ENCODE measurements at places on chromosomes 3 and 15.

DNA sequence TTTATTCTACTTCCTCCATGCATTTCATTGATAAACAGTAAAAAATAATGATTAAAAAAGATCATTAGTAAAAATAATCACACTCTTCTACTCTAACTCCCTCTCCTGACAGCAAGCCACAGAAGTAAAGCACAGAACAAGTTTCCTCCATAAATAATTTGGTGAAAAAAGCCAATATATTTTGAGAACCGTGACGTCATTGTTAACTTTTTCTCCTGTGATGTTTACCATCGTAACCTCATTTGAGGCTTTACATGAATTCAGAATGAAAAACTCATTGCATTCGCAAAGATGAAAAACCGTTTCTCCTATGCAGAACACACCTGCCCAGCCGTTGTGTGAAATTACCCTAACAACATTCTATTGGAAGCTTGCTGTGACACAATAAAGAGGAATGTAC is 120.7 kb downstream of the NSUN3 start:
- DNase-seq: no peak

- DNase-seq: no peak
Measured at GRCh38 chr3:65443739-65444446, 594.8 kb downstream of the MAGI1 start.

DNA sequence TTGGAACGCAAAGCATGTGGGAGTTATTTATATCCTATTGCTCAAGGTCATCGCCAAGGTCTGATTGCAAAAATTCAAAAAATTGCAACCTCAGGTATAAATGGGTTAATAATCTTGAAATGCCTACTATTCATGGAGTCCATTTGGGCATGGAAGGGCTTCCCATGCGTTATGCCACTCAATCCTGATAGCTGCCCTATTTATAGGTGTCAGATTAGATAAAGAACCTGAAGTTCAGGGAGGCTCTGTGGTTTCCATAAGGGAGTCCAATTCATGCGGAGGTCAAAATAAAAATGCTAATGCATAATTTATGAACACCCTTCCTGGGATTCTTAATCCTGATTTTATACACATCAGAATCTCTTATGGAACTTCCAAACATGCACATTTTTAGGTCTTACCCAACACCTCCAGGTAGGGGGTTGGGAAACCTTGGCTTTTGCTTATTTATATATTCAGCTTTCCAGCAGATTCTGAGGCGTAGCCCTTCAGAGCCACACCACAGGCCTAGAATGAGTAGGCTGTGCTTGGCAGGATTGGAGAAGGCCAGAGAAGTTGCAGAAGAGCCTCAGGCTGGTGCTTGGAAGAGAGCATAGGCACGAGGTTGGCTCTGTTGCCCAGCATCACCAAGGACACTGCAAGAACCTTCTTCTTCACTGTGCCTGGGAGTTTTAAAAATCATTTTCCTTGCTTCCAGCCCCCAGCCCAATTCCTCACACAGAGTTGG is 324.4 kb upstream of the CFAP20DC start:
- no peak for DNase-seq

DNA sequence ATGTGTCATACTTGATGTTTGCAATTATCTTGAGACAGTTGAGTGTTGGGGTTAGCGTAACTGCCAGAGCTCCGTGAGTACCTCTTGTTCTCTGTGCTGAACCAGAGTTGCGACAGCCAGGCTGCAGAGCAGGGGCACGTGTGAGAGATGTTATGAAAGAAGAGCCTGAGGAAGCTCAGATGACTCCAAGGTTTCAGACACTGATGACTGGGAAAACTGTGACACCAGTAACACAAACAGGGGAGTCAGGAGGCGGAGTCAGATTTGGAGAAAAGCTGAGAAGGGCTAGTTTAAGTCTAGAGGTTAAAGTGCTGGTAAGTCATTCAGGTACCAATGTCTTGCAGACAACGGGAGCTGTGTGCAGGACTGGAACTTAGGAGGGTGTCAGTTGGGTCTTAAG is 45.0 kb downstream of the BLM start:
- no peak for DNase-seq

DNA sequence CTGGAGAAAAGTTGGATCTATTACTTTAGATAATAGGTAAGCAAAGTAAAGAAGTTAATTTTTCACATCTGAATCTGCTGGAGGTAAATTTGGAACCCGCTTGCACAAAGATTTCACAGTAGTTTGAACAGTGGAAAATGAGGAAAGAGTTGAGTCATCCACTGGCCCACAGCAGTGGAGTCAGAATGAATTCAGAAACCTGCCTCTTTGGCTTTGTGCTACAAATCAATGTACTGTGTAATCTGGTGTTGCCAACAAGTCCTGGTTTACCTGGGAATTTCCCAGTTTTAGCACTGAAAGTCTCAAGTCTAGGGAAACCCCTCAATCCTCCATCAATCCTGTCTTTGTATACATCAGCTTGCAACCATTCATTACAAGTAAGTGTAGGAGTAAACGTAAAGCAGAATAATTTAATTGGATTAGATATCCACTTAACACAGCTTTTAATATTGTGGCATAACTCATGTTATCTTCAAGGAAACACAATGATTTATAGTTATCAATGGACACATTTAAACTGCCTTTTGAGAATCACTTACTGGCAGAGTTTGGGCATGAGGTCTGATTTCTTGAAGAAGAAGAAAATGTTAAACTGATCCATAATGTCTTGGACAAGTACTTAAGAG is 100.6 kb downstream of the DCLK3 start:
- DNase-seq: no peak

DNA sequence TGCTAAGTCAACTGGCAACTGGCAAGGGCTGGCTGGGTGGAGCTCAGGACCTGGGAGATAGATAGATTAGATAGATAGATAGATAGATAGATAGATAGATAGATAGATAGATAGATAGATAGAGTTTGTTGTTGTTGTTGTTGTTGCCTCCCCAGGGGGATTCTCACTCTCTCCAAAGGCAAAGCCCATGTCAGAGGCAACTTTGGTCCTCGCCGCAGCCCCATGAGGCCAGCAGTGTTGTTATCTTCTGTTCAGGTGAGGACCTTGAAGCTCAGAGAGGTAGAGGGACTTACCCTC is 7.4 kb upstream of the MST1R start:
- DNase-seq: no peak

DNA sequence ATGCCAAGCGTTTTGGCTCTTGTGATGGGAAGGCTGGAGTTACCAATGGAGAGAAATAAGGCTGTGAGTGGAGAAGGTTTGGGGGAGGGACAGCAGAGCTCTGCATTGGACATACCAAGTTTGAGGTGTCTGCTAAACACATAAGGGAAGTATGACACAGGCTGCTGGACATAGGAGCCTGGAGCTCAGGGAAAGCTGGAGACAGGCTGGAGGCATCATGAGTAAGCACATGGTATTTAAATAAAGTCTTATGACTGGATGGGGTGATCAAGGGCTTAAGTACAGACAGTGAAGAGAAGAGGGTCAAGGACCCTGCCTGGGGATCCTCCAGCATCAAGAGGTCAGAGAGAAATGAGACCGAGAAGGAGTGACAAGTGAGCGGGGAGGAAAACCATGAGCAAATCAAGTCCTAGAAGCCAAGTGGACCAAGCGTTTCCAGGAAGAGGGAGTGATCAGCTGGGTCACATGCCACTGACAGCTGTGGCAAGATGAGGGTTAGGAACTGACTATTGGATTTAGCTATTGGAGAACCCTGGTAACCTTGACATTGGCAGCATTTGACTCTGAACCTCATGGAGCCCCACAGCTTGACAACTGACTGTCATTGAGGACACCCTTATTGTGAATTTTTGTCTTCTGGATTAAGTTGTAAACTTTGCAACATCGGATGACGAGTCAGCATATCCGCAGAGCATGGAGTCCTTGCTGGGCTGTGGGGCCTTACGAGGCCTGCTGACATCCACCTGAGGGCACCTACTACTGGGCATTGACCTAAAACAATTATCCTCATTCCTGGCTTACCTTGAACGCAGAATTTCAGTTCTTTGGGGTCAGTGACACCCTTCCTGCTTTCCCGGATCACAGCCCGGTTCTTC is 78.7 kb upstream of the ETV5 start:
- no peak for DNase-seq

GRCh38 chr15:34951993-34952392 is 17.5 kb downstream of the AQR start:
- no peak for DNase-seq

DNA sequence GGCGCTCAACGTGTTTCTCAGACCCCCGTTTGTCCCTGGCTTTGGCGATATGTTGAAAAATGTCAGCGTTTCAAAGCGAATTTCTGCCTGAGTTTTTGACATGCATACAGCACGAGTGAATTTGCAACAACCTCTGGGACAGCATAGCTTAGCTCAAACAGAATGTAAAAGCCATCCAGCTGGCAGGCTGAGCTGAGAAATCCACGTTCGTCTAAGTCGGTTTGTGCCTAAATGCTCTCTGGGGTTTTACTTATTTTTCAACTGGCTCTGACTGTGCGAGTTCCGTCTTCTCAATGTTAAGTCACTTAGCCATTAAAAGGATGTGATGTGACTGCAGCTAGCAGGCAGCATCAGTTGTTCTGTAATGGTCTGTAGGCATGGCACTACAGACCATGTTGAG is 243.5 kb upstream of the SLCO3A1 start:
- no peak for DNase-seq

DNA sequence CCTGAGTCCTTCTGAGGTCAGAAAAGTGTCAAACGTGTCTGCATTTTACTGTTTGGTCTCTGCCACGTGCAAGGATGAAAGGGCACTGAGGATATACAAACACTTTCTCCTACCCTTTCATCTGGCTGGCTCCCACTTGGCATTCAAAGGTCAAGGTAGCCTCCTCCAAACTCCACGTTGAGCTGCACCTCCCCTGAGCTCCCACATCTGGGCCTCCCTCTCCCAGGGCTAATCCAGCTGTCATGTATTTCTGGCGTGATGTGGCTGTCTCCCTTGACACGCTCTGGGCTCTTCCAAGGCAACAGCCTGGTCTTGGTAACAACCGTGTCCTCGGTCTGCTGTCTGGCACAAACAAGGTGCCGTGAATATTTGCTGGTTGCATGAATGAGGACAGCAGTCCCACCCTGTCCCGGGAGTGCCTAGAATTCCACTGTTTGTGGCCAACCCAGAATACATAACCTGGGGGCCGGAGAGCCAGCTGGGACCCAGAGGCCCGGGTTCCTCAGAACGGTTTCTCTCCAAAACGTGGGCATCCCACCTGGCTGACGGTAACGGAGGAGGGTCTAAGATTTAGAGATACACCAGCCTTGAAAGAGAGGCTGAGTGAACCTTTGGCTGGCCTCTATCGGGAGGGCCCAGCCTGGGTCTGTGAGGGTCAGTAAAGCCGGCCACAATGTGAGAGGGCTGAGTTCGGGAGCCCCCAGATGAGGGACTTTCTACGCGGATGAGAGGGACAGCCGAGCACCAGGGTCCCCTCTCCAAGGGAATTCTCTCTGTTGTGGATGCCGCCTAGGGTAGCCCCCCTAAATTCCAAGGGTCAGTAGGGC is 767 bp downstream of the GLT8D1 start:
- no peak for DNase-seq

DNA sequence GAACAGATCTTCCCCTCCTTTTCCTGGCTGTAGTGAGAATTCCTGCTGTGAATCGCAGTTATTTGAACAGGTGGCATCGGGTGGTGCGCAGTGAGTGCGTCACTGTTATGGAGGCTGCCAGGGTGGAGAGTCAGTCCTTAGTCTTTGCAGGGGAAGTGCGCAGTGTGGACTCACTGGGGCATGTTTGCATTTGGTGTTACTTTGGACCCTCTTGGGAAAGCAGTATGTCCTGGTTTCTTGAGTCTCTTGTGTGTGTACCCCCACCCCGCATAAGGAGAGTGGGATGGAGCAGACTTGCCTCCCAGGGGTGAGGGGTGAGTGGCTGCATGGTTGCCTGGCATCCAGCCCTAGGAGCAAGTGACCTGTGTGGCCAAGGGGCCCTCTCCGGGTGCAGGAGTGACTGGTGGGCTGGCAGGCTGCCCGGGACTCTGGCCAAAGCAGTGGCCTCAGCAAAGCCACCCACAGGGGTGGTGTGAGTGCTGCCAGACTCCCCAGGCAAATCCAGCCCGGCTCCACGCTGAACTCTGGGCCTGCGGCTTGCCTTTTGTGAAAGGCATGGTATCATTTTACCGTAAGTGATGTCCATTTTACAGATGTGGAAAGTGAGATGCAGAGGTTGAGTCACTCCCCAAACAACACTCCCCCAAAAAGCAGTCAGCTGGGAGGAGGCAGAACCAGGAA is 46.4 kb downstream of the DNASE1L3 start:
- no peak for DNase-seq

- DNase-seq: no peak
Measured at GRCh38 chr15:90067953-90068606, 34.2 kb downstream of the IDH2 start.

DNA sequence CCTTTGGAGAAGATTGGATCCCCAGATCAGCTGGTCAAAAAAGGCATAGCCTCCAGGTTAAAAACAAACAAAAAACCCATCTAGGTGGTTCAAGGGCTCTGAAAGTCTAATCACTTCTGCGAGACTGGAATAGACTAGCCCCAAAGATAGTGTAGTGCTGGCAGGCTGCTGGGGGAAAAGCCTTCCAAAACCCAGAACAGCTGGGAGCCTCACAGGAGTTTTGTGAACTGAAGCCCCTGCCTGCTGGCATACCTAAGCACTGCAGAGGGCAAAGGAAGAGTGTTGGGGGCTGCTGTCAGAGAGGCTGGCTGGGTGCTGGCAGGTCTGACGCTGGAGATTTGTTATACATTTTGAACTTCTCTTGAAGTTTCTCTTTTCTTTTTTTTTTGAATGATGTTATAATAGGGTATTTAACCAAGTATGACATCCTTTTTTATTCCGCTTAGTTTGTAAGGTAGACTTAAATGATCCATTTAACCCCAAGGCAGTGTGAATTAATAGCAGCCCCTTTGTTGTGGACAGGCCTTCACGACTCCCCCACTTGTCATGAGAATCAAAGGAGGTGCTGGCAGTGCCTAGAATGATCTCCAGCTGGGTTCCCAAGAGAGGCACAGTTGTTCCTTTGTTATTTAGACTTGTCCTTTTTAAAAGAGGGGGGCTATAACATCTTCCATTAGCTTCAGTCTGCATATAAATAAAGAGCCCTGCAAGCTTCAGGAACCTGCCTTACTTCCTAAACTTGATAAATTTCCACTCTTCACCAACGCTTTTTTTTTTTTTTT is 53.9 kb downstream of the CRTC3 start:
- DNase-seq: no peak

GRCh38 chr15:93420050-93420452 is 331.0 kb upstream of the RGMA start:
- no peak for DNase-seq

DNA sequence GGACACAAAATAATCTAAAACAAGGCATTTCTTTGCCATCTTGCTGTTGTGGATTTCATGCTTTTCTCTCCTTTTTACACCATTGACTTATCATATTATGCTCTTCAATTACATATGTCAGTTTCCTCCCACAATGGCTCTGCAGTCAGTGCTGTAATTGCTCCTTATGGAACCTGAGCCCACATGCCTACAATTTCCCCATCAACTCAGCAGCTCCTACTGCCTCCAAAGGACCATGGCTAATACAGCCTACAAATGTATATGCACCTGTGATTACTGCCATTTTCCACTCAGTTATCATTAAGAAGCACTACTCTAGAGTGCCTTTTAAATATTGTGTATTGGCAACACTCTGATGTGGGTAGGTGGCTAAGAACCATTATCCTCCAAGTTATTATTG is 30.8 kb downstream of the RTP4 start:
- DNase-seq: no peak

- DNase-seq: no peak
Measured at GRCh38 chr15:92053753-92054316, 200.3 kb downstream of the SLCO3A1 start.

- DNase-seq: no peak
Measured at GRCh38 chr3:83734656-83735055, 1224.1 kb upstream of the CADM2 start.

- DNase-seq: no peak
Measured at GRCh38 chr3:71392251-71392650, 191.3 kb downstream of the FOXP1 start.

- no peak for DNase-seq
Measured at GRCh38 chr15:101025501-101025885, 106.3 kb downstream of the LRRK1 start.
